H9 (cell line): ENCODE measurements at places on chromosomes 11 and 22. TPM values are rescaled to one million over a fixed set of nuclear protein-coding genes. Genes with fewer than 3 reads are reported as not detected.

MMP11 gene
- total RNA-seq: 4.9 and 5.3 TPM in 2 replicates

CCDC15 gene
- 2.3 and 2.8 TPM in 2 replicates for total RNA-seq

OR6T1 gene
- total RNA-seq: not detected in 2 replicates

- no peak overlapping the region for H3K4me3 ChIP-seq
- no peaks in the 10 kb centered on the region for H3K27me3 ChIP-seq
- no peaks in the 10 kb centered on the region; the same call in 1 of the 2 replicates for H3K36me3 ChIP-seq
Measured at GRCh38 chr11:46363031-46363407, 15.8 kb downstream of the DGKZ start.

GRCh38 chr11:124233376-124233775 lies 7.5 kb upstream of the OR8G1 start:
- H3K4me1 ChIP-seq: no peaks in the 10 kb centered on the region
- no peak overlapping the region for H3K4me3 ChIP-seq
- H3K27me3 ChIP-seq: no peaks in the 10 kb centered on the region
- no peak overlapping the region for H3K27ac ChIP-seq
- no peaks in the 10 kb centered on the region for H3K36me3 ChIP-seq
- DNase-seq: no peak

GRCh38 chr11:77503006-77503405 lies 29.1 kb upstream of the PAK1 start:
- H3K4me3 ChIP-seq: no peak overlapping the region
- H3K27ac ChIP-seq: no peak overlapping the region
- H3K36me3 ChIP-seq: no peaks in the 10 kb centered on the region
- no peaks in the 10 kb centered on the region for H3K4me1 ChIP-seq

DNA sequence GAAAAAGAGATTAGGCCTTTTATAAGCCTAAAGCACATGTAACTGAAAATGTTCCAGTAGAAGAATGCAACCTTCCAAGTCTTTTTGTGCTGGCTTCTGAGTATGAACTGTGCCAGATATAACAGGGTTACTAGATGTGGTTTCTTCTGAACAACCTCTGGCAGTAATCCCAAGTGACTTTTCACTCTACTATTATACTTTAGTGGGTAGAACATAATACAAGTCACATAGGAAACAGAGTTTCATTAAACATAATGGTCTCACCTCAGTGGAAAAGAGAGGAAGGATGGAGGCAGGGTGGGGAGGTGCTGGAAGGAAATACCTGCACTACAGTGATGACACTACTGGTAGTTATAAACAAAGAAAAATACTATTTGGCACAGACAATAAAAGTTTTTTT lies 81.3 kb downstream of the PHF21A start:
- no peak overlapping the region for H3K4me3 ChIP-seq
- H3K4me1 ChIP-seq: no peaks in the 10 kb centered on the region
- no peaks in the 10 kb centered on the region for H3K36me3 ChIP-seq
- H3K27me3 ChIP-seq: no peaks in the 10 kb centered on the region
- H3K27ac ChIP-seq: no peak overlapping the region
- DNase-seq: no peak

DNA sequence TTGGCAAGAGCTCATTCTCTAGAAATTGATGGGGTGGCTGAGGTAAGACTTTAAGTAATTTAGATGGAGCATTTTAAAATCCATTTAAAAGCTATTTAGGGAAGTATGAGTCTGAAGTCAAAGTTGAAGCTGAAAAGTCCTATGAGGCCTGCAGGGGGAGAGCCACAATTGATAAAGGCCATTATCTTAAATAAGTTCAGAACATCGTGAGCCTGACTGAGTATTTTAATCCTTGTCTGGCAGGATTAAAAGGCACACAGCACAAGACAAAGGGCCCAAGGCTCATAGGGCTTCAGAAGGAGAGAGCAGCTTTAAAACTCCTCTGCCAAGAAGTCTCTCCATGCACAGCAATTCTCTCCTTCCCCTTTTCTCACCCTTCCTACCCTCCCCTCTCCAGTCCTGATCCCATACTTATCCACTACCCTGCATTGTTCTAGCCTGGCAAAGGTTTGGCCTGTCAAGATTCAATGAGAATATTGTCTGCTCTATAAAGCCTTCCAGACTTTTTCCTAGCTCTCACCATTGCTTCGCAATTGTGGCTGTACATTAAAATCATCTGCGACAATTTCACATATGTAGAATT lies 1312.9 kb downstream of the FAM181B start:
- DNase-seq: peak; percentile 34
- peaks cover 3% of the 10 kb centered on the region; the same call in 1 of the 2 replicates for H3K4me1 ChIP-seq
- H3K27ac ChIP-seq: peak overlapping the region; percentile 37
- H3K27me3 ChIP-seq: no peaks in the 10 kb centered on the region
- H3K4me3 ChIP-seq: peak overlapping the region; percentile 15; the same call in 1 of the 3 replicates
